Bronchial epithelial cell (primary cell): ENCODE measurements at places on chromosomes 5 and 9. TPM values are rescaled to one million over a fixed set of nuclear protein-coding genes. Genes with fewer than 3 reads are reported as not detected.

Gene SCGB3A1
- total RNA-seq: not detected in 2 replicates

- peak; percentile 14 for DNase-seq
These were observed 53.2 kb upstream of the FBXW11 start for GRCh38 chr5:172059661-172060100.

- no peak for DNase-seq
These were observed 96.0 kb downstream of the ANXA2R start for GRCh38 chr5:42943931-42944631.

DNA sequence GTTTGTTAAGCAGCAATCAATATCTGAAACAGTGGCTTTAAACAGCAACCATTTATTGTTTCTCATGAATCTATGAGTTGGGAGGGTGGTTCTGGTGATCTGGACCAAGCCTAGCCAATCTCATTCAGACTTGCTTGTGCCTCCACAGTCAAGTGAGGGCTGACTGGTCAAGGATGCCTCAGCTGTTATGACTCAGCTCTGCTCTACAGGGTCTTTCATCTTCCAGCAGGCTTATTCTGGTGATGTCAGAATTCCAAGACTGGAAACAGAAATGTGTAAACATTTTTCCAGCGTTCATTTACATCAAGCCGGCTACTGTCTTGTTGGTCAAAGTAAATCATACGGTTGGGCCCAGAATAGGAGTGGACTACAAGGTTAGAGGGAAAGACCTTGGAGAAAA, 2.5 kb upstream of the PIP5K1B start:
- peak; percentile 5 for DNase-seq
